ENCODE measurements at places on chromosomes 12 and 14.

DNA sequence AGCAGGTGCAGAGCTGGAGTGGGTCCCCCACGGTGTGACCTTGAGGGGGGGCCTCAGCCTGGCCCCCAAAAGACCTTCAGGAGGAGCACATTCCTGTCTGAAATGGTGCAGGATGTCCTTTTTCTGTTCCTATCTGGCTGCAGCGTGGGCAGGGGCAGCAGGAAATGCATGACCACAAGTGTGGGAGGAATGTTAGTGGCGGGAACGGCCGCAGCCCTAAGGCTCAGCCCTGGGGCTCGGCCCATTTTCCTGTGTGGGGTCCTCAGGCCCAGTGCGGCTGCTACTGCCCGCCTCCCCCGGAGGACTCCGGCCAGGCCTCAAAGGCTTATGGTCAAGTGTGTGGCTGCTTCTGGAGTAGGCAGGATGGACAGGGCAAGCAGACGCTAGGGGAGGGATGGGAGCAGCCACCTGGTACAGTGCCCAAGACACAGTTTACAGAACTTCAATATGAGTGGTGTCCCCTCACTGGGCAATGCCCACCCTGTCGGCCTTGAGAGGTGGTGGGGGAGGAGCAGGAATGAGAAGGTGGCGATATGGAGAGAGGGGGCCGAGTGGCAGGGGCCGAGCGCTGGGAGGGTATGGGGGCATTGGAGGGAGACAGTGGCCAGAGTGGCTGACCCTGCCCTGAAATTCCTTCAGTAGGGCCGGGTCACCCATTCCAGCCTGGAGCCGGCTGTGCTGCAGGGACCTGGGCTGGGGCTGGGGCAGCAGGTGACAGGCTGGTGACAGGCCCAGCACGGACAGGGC is 137.4 kb downstream of the CALM1 start:
- no peak for DNase-seq

DNA sequence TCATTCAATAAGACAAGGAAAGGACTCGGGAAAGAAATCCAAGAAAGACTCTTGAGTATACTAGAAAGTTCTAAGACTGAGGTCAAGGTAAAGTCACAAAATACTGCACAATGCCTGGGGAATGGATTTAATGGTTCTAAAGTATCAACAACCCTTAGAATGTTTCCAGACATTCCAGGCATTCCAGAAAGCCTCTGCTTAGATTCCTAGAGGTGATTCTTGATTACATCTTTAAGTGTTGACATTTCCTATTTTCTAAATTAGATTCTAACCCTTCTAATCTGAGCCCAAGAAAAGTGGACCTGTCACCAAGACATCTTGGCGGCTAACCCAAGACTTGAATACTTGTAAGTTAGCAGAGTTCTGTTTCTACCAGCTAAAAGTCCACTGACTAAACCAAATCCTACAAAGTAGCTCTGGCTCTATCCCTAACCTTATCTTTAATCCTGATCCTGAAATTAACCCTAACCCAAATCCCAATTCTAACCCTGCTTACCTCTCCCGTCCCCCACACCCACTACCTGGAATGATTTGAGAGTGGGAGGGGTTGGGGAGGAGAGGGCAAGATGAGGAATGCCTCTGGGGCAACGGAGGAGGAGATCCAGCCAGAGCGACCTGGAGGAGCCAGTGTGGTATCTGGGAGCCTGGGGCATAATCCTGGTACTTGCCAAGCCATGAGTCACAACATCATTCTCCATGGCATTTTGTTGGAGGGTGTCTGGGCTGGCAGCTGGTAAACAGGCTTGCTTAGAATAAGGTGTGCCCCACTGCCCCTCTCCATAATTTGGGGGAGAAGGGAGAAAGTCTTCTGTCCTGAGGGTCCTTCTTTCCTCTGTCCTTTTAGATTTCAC is 93.4 kb upstream of the HOXC13 start:
- DNase-seq: peak; percentile 45

DNA sequence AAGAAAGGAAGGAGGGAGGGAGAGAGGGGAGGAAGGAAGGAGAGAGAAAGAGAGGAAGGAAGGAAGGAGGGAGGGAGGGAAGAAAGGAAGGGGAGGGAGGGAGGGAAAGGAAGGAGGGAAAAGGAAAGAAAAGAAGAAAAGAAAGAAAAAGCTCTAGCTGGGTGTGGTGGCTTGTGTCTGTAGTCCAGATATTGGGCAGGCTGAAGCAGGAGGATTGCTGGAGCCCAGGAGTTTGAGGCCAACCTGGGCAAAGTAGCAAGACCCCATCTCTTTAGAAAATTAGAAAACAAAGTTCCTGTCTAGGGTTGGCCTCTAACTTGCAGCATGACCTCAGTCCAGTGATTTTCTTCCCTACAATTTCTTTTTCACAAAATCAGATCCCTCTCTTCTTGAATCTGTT is 208.2 kb upstream of the NUDT4 start:
- DNase-seq: no peak

DNA sequence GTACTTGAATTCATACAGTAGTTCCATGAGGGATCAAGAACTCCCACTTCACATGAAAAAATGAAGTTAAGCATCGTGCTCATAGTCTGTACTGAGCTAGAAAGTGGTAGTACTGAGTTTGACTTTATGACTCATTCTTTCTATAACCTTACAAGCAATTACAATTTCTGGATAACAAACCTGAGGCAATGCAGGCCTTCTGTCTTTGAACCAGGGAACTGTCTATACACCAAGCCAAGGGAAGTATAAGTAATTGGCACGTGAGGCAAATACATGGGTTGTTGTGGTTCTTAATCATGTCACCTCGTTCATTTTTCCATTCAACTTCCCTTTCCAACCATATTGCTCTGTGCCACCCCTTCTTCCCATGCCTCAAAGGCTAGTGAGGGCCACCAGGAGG is 16.8 kb downstream of the GNS start:
- no peak for DNase-seq

DNA sequence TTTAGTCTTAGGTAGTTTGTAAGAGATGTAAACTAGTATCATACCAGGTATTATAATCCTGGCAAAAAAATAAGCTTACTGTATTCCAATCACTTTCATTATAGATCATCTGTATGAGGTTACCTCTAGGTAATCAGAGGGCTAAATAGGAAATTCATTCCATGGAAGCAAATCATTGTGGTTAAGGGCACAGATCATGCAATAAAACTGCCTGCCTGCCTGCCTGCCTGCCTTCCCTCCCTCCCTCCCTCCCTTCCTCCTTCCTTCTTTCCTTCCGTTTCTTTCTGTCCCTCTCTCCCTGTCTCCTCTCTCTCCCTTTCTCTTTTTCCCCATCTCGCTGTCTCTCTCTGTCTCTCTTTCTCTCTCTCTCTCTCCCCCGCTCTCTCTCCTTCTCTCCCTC is 3.2 kb upstream of the CLEC9A start:
- no peak for DNase-seq

- peak; percentile 72 for DNase-seq
Measured at GRCh38 chr12:38921025-38921677, 15.8 kb upstream of the CPNE8 start.

DNA sequence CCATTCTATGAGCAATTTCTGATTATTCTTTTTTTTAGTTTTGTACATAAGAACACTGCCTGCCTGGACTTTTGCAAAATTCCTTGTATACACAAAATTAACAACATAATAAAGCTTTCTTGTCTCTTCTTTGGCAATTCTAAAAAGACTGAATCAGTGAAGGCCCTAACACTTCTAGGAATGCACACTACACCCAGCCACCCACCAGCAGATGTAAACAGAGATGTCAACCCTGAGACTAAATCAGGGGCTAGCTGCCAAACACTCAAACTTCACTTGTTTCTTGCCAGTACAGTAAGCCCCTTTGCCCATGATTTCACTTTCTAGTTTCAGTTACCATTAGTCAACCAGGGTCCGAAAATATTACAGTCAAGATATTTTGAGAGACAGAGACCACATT is 15.5 kb downstream of the DCAF5 start:
- DNase-seq: no peak

Data from H9 (cell line).